Cortex of kidney (tissue), 1 donor: ENCODE measurements at places on chromosomes 4 and X.

- no peak for DNase-seq
Measured at GRCh38 chr4:10747186-10747585, 62.6 kb upstream of the CLNK start.

GRCh38 chrX:29518100-29518499, 697.3 kb upstream of the MAGEB2 start:
- DNase-seq = no peak

DNA sequence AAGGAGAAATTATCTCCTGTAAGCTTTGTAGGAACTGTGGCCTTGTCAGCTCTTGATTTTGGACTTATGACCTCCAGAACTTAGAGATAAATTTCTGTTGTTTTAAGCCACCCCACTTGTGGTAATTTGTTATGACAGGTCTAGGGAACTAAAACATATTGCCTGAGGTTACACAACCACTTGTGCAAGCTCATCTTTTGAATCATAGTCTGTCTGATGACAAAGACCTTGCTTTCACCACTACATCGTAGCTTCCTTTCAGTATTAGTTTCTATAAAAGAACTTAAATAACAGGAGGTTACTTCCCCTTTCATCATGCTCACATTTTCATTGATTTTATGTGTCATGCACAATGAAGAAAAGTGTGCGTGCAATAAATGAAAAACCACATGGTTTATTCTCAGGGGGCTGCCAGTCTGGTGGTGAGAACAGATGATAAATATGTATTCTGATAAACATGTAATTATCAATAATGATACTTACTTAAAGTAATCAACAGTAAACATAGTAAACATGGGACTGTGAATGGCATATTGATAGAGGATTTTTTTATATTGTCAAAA, 690.0 kb upstream of the HS3ST1 start:
- no peak for DNase-seq

DNA sequence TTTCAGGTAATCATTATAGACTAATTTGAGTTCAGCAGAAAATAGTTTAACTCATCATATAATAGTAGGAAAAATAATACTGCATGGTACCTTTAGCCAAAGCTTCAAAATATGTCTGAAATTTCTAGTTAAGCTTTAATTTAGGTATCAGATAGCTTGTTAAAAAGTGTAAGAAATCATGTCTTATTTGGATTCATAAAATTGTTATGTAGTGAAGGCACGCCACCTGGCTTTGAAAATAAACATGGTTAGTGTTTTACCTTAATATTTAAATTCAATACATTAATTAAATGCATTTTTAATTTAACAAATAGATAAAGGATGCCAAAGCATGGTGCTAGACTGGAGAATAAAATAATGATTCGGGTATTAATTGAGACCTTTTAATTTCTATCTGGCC, 211.4 kb downstream of the FSTL5 start:
- DNase-seq = no peak

GRCh38 chr4:168651374-168651773, 154.5 kb downstream of the PALLD start:
- no peak for DNase-seq

DNA sequence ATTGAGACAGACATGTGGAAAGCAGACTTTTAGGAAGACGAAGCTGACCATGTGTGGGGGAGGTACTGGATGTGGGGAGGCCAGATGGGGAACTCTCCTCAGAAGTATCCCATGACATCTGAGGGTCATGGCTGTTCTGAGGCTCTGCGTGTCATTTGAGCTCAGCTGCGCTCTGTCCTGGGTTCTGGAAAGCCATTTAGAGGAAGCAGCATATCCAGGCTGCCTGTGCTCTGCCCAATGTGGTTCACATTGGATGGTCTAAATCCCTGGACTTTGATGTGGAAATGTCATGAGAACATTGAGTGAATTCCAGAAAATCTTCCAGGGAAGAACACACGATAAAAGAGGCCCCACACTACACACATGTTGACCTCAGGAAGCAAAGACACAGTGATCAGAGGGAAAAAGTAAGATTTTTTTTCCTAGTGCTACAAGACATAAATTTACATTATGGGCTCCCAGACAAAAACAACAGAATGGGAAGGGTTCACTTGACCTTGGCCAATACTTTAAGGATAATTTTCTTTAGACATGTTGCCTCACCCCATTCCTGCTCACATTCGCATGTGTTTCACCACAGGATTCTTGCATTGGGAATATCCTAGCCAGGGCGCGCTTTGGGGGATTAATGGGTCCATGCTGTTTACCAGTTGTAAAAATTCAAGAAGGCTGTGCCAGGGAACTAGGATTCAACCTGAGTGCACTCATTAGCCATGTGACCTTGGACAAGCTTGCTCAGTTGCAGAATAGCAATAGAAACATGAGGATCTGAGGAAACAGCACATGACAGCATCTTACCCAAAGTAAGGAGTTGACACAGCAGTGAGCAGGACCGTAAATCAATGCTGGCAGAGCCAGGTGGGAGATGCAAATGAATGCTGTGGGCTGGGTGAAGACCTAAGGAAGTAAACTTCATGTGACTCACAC, 73.2 kb upstream of the C1QTNF7 start:
- DNase-seq = no peak

DNA sequence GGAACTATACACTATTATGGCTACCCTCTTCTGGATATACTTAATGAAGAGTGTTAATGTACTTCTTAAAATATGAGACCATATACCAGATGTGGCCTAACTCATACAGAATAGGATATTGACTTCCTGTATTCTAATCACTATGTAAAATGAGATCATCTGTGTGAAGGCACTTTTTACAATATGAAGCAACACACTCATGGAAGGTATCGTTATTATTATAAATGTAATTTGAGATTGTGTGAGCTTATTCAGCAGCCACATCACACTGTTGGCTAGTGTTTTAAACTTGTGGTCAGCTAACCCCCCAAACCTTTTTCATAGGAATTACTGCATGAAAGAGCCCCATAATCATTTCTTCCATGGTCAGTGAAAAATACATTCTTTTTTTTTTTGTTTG, 281.8 kb upstream of the TEX13A start:
- no peak for DNase-seq

DNA sequence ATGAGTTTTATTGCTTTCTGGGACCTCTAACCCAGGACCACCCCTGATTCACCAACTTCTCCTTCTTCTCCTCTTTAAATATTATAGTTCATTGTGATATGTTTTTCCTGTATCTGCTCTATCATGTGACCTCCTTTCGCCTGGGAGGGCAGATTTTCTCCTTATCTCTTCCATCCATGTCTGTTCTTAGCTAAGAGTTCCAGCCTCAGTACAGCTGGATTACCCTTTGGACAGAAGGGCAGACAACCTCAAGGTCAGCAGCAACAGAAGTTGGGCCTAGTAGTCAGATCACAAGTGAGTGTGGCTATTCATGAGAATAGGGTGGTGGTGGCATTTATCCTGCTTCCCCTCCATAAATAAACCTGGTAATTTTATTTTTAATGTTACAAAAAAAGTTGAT, 5.7 kb upstream of the XK start:
- no peak for DNase-seq
